ENCODE measurements at places on chromosomes 6 and 20.

DNA sequence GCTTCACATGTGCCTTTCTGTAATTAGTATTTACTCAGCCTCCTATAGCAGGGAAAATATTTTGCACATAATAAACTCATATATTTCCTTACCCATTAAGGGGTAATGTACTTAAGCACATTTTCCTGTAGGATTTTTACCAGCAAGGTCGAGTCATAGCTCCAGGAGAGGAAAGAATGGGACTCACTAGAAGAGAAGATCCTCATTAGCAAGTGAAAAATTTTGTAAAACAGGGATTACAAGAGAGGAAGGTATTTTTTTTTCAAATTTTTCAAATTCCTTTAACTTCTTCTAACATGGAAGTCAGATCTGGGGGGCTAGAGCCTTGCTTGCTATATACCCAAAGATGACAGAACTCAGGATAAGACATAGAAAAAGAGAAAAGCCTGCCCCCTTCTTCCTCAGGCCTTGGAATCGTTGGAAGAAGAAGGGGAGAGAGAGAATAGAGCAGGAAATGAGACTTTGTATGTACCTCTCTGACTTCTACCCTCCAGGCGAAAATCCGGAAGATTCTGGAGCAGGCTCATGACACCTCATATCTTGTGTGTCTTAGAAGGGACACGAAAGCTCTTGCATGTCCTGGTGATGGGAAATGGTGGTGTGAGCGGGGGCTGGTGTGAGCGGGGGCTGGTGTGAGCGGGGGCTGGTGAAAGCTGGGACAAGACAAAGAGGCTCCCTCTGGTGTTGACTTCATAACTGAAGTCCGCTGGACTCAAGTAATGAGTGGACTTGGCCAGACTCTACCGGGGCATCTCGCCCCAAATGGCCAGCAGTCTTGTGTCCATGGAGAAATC lies 256.9 kb upstream of the PLCB4 start:
- DNase-seq: no peak

- DNase-seq: no peak
Observed at GRCh38 chr20:14672066-14672465, 334.7 kb upstream of the FLRT3 start.

DNA sequence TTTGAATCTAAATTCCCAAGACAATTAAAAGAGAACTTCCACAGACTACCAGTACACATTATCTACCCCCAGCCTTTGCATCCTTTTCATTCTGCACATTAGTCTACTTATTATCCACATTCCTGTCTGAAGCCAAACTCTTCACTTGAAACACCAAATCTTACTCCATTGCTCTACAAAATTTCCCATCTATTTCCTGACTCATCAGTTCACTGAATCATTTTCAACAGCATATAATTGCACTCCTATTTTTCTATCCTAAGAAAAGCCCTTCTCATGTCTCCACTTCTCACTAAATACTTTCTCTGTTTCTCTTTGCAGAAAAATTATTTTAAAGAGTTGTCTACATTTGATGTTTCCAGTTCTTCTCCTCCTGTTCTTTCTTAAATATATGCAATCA lies 239.4 kb upstream of the FERMT1 start:
- no peak for DNase-seq

- no peak for DNase-seq
Observed at GRCh38 chr6:112031960-112032359, 21.9 kb upstream of the CCN6 start.

DNA sequence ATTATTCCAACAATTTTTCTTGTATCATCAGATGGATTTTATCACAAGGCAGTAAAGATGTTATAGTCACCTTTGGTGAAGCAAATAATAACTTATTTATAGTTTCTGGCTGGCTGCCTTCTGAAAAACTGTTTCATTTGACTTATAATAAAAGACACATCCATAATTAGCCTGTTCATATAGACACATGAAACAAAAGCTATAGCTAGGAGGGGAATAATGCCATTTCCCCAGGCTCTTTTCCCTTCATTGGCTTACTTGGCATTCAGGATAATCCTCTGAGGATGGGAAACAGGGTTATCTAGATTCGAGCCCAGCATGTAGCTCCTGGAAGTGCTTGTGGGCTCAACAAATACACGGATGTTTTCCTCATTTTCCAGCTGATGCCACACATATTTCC lies 17.5 kb downstream of the MMP24 start:
- no peak for DNase-seq

GRCh38 chr20:2643708-2644107 lies 8.7 kb upstream of the NOP56 start:
- DNase-seq: no peak

GRCh38 chr6:137227871-137228302 lies 8.7 kb upstream of the IFNGR1 start:
- no peak for DNase-seq

GRCh38 chr20:36645353-36645752 lies 643 bp downstream of the SLA2 start:
- DNase-seq: no peak

GRCh38 chr6:16544006-16544405 lies 217.3 kb downstream of the ATXN1 start:
- DNase-seq: peak; percentile 67

DNA sequence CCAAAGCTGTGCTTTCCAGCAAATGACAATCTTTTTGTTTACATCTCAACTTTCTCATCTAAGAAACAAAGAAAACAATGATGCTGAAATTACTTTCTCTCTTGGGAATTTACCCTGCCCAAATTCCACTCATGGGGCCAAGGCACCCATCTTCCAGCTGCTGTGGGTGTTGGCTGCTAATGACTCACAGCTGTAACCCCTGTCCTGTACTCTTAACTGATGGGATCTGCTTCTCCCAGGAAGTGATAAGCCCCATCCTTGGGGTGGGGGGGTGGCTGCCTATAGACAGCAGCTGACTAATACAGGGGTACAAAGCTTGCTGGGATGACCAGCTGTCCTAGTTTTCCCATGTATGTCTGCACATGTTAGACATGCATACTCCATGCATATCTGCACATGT lies 938.6 kb downstream of the C6orf118 start:
- DNase-seq: no peak

- DNase-seq: peak; percentile 53
Observed at GRCh38 chr6:21914121-21914973, 320.8 kb downstream of the SOX4 start.

DNA sequence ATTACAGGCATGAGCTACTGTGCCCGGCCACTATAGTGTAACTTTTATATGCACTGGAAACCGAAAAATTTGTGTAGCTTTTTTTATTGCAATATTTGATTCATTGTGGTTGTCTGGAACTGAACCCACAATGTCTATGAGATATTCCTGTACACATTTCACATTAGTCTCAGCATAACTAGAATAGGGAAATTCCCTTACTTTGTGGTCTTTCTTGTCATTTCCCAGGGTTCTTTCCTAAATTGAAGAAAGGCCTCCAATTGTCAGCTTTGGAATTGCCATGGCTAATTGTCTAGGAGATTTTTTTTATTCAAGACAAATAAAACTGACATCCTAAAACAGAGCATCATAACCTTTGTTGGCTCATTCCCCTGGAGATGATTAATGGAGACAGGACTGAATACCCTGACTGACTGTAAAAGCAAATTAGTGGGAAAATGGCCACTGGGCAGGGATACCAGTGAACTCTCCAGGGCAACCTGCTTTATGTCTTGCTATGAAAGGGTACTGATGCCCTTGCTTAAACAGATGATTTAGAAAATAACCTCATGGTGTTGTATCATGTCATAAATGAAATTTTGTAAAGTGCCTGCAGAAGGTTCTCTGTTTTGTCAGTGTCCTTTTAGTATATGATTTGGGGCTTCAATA lies 576.9 kb downstream of the RFPL4B start:
- no peak for DNase-seq

DNA sequence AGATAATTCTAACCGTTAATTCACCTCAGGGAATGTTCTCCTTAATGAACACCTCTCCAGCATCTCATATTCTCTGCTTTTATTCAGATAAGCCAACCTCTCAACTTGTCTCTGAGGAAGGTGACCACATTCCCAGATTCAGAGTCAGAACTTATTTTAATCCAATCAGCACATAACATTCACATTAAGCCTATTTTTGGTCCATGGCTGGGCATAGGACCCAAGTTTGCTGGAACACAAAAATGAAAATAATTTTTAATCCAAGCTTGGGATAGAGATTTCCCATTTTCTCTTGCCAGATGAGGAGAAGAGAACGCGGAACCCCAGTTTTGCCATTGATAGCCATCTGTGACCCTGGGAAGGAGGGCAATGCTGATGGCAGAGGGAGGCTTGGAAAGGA lies 126.5 kb downstream of the FRK start:
- DNase-seq: no peak

- peak; percentile 42 for DNase-seq
Observed at GRCh38 chr20:39048000-39048696, 86.0 kb downstream of the DHX35 start.

- DNase-seq: no peak
Observed at GRCh38 chr20:57128044-57128757, 138.2 kb downstream of the BMP7 start.

GRCh38 chr20:43545837-43546578 lies 12.8 kb upstream of the SGK2 start:
- DNase-seq: no peak
